ENCODE measurements at places on chromosomes 16 and 17.

GRCh38 chr16:84806256-84806889, 13.4 kb upstream of the CRISPLD2 start:
- DNase-seq, result peak; percentile 72

DNA sequence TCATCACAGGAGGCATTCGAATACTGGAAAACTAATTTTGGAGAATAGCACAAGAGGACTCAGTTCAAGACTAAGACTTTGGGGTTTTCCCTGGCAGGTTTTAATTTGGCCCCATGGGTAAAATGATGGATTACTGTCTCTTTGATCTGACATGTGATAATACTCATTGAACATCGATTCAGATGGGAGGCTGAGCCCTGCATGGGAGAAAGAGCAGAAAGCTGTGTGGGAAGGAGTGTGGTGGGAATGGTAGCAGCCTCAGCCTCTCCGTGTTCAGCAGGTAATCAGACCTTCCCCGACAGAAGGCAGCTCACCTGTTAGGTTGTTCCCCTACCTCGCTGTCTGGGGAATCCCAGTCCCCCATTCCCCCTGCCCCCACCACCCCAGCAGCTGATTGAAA, 124.7 kb upstream of the TNRC6C start:
- DNase-seq, result peak; percentile 16

DNA sequence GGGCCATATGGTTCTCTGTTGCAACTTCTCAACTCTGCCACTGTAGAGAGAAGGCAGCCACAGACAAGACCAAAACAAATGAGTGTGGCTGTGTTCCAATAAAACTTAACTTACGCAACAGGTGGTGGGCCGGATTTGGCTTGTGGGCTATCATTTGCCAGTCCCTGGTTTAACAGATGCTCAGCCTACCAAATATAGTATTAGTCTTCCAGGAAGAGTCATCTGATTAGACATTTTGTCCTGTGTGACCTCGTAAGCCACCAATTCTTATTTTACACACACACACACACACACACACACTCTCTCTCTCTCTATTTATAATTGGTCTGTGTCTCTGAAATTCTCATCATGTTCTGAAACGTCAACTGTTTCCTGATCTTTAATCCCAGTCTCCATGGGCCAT, 245.9 kb downstream of the XYLT1 start:
- DNase-seq, result peak; percentile 89

GRCh38 chr16:71542377-71542776, 16.2 kb downstream of the CHST4 start:
- peak; percentile 70 for DNase-seq

- no peak for DNase-seq
These were observed 356.6 kb downstream of the KCNJ2 start for GRCh38 chr17:70525961-70526360.

DNA sequence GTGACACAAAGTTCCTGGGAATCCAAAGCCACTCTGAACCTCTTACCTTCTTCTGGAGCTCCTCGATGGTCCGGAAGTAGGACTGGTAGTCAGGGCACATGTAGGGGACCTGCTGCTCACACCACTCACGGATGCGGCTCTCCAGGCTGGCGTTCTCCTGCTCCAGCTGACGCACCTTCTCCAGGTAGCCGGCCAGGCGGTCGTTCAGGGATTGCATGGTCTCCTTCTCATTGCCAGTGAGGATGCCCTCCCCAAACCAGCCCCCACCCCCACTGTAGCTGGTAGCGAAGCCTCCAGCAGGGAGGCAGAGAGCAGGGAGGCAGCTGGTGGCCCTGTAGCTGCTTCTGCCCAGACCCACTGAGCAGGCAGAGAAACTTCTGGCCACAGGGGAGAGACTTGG, 370 bp downstream of the KRT35 start:
- no peak for DNase-seq

DNA sequence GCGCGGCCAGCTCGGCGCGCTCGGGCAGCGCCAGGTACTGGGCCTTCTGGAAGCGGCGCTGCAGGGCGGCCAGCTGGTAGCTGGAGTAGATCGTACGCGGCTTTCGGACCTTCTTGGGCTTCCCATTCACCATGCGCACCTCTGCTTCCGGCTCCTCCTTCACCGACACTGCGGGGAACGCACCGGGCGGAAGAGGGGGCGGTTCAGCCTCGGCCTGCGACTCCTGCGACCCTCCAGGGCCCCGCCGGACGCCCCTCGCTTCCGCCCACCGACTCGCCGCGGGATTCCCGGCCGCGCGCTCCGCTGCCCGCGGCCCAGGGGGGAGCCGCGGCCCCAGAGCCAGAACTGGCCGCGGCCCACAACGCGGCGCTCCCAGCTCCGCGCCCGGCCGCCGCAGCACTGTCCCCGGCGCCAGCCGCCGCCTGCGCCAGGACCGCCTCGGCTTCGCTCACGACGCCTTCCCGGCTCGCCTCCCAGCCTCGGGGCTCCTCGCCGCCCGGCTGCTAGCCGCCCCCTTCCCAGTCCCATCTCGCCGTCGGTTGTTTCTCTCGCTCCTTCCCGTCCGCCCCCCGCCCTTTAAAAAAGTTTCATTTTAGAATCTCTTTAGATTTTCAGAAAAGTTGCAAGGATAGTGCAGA, 1.5 kb downstream of the DLX3 start:
- no peak for DNase-seq

GRCh38 chr16:58292886-58293285, 1.9 kb downstream of the PRSS54 start:
- no peak for DNase-seq

- DNase-seq, result no peak
These were observed 240.1 kb downstream of the GSG1L start for GRCh38 chr16:27823421-27823820.

GRCh38 chr16:88904676-88905365, 38.4 kb upstream of the PABPN1L start:
- DNase-seq, result no peak

- DNase-seq, result no peak
These were observed 11.7 kb downstream of the ZNHIT3 start for GRCh38 chr17:36498155-36498554.

DNA sequence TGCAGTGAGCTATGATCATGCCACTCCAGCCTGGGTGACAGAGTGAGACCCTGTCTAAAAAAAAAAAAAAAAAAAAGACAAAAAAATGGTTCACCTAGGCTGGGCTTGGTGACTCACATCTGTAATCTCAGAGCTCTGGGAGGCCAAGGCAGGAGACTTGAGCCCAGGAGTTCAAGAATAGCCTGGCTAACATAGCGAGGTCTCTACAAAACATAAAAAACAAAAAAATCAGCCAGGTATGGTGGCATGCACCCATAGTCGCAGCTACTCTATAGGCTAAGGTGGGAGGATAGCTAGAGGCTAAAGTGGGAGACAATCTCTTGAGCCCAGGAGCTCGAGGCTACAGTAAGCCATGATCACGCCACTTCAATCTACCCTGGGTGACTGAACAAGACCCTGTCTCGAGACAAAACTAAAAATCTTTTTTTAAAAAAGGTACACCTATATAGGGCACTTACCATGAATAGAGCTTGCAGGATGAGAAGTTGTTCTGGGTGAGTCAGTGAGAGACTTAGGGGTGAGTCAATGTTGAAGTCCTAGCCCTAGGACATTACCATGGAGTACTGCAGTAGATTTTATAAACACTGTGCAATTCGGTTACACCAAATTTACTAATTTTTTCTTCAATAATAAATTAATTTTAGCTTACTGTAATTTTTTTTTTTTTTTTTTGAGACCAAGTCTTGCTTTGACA, 19.0 kb downstream of the USP32 start:
- no peak for DNase-seq

GRCh38 chr17:65431116-65431515, 130.3 kb downstream of the AXIN2 start:
- no peak for DNase-seq

- DNase-seq, result no peak
These were observed 20.5 kb downstream of the PRKCB start for GRCh38 chr16:23856251-23856709.

DNA sequence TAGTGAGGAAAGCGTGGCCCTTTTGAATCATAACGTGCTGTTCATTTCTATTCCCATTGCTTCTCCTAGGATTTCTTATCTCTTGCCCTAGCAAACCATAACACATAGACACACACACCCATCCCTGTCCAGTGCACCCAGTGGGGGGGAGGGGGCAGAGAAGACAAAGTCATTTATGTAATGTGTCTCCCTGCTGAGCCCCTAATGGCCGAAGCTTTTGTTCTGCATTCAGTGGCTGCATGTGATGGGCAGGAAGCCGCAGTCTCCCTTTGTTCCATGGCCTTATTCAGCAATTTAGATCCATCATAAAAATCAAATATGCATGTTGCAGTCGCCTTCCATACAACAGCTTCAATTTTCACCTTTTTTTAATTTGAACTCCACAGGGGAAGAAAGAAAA, 325.4 kb downstream of the ZFHX3 start:
- DNase-seq, result no peak

DNA sequence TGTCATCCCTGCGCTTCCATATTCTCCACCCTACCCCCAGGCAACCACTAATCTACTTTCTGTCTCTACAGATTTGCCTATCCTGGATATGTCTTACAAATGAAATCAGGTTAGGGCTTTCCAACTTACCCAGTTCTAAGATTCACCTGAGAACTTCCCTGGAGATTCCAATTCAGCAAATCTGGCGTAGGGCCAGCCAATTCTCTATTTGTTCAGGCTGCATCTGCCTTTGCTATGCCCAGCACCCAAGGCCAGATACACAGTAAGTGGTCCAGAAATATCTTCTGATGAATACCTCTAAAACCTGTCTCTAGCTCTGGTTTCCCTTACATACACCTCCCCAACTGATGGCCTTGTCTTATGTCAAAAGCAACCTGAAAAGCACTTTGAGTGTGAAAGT, 10.4 kb upstream of the CTCF start:
- DNase-seq, result no peak

DNA sequence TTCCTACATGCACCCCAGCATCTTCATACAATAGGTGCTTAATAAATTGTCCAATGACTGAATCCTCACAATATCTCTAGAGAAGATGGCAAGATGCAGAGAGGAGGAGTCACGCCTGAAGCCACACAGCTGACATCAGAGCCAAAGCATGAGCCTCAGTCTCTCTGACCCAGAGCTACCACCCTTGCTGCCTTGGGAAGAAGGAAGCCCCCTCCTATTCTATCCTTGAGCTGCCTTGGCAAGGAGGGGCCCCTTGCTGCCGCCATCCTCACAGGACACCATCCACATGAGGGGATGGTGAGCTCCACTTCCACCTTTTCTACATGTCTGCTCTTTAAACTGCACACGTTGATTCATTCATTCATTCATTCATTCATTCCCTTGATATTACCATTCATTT, 37.0 kb upstream of the C16orf78 start:
- DNase-seq, result no peak

- DNase-seq, result no peak
These were observed 1.5 kb upstream of the KRTAP3-1 start for GRCh38 chr17:41010441-41010840.
